ENCODE measurements at places on chromosomes 5 and 9.

- DNase-seq, result no peak
These were observed 49.4 kb downstream of the SLC22A5 start for GRCh38 chr5:132418881-132419280.

- DNase-seq, result peak; percentile 56
These were observed 304.6 kb downstream of the PDE4D start for GRCh38 chr5:59588922-59589321.

DNA sequence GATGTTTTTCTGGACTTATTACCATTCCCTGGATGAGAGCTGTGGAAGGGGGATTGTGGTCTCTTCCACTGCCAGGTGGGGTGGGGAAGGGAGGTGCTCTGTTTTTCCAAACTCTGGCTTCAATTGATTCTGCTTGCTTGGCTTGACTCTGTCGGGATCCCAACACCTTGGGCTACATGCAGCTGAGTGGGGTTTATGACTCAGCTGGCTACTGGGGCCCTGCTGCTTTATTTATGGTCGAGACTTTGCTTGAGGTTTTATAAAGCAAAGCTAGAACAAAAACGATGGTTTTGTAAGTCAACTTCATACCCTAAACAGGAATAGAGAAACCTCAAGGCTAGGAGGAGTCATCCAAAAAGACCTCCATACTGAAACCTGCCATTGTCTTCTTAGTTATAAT lies 76.3 kb downstream of the AOPEP start:
- peak; percentile 87 for DNase-seq

DNA sequence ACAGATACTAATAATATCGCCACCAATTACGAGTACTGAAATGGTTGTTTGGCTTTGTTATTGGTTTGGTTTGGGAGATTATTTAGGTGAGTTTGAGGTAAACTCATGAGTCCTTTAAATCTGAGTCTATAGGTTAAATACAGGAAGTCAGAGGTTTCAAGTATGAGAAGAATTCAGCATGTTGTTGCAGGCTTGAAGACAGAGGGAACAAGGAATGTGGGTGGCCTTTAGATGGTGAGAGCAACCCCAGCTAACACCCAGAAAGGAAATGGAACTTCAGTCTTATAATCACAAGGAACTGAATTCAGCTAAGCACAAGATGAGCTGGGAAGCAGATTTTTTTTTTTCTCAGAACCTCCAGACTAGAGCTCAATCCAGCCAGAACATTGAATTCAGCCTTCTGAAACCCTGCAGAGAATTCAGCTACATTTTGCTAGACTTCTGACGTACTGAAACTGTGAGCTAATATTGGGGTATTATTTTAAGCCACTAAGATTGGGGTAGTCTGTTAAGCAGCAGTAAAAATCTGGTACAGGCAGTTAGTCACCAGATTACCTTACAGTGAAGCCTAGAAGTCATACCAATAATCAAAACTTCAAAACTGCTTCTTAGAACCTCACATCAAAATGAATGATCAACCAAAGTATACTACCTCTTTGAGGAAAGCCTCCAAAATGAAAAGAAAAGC lies 216.0 kb upstream of the PUM3 start:
- peak; percentile 40 for DNase-seq

DNA sequence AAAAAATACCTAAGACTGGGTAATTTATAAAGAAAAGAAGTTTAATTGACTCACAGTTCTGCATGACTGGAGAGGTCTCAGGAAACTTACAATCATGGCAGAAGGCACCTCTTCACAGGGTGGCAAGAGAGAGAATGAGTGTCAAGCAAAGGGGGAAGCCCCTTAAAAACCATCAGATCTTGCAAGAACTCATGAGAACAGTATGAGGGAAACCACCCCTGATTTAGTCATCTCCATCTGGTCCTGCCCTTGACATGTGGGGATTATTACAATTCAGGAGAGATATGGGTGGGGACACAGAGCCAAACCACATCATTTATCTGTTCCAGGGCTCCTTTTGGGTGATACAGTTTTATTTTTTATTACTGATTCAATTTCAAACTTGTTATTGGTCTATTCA lies 23.2 kb upstream of the ADAMTS16 start:
- no peak for DNase-seq

DNA sequence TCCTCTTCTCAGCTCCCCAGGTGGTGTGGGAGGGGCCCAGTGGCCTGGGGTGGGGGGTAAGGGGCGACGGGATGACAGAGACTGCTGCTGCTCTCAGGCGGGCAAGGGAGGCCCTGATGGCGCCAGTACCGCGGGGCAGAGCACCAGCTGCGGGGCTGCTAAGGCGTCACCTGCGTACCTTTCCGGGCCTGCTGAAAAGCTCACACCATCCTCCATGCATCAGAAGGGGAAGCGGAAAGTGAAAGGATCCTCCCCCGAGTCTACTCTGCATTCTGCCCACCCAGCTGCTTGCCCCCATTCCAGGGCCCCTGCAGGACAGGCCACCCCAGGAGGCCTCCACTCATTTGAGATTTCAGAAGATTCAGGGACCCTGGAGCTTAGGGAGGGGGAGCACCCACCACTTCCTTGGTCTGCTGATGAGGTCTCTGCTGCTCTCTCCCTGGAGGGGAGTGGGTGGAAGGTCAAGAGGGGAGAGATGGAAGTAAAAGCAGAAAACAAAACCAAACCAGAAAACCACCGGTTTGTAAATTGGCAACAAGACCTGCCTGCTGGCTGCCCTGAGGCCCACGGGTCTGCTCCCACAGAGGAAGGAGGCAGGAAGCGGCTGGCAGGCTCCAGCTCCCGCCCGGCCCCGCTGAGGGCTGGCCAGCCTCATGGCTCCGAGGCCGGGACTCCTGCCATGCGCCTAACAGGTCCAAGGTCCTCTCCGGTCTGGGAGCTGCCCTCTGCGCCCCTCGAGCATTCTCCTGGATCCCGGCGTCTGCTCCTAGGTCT lies 33.6 kb downstream of the PRRT1B start:
- DNase-seq, result no peak

DNA sequence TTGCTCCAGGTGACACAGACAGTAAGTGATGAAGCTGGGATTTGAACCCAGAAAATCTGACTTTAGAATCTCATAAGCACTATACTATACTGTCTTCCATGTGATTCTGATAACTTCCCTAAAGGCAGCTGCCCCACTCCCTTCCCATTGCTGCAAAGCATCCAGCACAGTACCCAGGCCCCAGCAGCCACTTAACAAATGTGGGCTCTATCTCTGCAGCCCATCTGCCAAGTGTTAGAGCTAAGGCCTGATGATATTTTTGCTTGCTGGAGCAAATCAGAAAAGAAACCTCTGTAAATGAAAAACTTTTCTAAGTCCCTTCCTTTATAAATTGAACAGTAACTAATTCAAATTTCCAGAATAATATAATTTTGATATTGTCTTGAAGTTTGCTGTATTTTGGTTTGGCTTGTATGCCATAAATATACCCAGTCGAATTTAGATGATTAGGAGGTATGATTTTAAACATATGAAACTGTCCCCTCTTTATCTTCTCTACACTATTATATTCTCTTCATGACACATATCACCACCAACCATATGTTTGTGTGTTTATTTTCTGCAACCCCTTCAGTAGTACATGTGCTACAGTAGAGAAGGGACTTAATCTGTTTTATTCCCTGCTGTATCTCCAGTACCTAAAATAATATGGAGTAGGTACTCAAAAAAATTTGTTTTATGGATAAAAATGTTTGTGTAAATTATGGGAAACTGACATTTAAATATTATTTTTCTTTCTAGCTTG lies 63.8 kb downstream of the SMIM15 start:
- no peak for DNase-seq

DNA sequence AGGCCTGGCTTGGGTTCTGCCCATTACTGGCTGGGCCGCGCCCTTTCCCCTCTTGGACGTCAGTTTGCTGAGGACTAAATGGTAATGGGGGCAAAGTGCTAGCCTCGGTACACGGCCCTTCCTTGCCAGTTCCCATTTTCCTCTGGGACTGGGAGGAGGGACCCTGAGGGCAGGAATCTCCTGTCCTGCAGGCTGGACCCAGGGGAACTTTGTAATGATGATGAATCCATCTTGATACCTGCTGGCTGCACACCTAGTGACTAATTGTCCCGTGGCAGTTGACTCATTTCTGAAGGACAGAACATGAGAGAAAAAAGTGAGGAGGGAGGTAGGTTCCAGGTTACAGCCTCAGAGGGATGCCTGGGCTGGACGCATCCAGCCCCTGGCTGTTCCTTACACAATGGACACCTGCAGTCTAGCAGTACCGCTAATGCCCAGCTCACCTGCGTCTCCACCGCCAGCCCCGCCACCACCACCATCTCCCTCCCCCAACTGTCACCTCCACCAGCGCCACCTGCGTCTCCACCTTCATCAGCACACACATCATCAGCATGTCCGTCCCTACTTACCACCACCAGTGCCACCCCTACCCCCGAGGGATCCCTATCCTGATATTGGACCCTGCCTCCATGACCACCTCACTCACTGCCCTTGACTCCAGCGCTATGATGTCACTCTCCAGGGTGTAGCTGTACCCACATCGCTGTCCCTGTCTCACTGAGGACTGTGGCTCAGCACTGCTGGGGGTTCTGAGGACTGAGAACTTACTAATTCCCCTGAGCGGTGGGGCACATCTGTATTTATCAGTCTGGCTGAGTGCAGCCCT lies 4.3 kb downstream of the CDHR2 start:
- no peak for DNase-seq

- no peak for DNase-seq
These were observed 331.2 kb downstream of the NR2F1-AS1 start for GRCh38 chr5:93249651-93250289.

- peak; percentile 76 for DNase-seq
These were observed 433.1 kb downstream of the CHSY3 start for GRCh38 chr5:130337179-130337888.

GRCh38 chr5:52767766-52768480 lies 19.8 kb upstream of the ITGA1 start:
- no peak for DNase-seq

DNA sequence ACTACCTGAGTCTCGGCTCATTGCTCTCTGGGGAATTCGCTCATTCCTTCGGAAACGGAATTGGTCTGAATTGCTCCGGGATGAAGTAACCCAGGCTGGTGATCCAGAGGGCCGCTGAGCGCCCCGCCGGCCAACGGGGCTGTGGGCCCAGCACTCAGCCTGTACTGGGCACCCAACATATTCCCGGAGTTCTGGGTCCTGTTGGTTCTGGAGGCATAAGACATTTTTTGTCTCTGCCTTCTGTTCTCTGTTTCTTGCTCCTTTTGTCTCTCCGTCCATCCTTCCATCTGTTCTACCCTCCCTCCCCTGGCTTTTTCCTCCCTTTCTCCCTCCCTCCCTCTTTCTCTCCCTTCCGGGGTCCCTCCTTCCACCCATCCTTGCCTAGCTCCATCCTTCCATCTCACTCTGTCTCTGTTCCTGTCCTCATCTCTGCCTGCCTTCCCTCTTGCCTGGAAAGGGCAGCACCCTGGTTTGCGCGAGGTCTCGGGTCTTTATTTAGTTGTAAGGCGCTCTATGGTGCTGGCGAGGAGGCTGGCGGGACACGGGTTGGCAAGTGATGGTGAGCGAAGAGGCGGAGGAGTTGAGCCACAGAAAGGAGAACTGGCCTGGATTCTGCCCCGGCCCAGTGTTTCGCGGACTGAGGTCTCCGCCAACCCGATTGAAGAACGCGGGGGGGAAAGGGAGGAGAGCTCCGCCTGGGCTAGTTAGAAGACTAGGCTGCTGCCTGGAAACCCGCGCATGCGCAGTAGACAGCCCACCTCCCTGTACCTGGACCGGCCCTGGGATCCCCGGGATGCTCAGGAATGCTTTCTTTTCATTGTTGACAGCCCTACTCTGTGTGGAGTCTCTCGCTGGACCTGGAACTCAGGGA lies 1468.0 kb downstream of the FOXD4L5 start:
- DNase-seq, result peak; percentile 85

DNA sequence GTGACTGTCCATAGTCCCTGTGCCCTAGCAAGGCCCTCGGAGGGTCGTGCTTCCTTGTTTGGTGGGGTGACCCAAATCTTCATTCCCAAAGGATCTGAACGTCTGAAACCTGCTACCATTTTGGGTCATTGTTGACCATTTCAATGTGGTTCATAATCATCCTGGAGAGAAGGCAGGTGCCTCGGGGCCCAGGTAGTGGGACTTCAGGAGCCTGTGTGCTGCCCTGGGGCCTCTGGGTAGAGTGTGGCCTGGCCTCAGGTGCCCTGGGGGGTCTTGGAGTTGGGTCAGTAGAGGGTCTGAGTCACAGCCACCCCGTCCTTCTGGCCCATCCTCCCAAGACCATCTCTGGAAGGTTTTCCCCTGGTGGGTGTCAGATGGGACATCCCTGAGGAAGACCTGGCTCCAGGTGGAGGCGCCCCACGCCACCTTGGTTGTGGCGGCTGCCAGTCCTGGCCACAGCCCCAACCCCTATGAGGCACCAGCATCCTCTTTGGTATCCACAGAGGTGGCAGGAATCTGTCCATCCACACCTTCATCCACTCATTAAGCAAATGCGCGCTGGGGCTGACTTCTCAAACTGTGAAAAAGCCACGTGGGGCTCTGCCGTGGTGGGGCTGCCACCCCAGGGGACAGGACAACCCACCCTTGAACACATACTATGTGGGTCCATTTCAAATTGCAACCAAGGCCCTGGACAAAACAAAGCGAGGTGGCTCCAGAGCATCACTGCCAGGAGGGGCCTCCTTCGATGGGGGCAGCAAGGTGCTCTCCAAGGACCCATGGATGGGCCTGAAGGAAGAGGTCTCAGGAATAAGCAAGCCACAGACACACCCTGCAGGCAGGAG lies 41.6 kb upstream of the FCN1 start:
- DNase-seq, result no peak

DNA sequence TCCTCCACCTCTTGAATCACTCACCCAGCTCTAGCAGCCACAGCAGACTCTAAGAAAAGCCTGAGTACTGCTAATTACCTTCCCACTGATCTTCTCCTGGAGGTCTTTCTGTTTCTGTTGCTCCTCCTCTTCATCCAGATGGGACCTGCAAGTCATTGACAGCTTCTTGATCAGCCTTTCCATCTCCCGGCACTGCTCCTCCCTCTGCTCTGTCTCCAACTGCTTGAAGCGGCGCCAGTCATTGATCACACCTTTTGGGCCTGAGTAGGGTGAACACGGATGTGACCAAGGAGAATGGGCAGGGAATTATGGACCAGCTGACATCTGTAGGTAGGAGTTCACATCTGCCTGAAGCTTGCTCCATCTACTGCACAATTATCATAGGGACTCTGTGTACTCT lies 5.5 kb downstream of the PDCL start:
- DNase-seq, result no peak

DNA sequence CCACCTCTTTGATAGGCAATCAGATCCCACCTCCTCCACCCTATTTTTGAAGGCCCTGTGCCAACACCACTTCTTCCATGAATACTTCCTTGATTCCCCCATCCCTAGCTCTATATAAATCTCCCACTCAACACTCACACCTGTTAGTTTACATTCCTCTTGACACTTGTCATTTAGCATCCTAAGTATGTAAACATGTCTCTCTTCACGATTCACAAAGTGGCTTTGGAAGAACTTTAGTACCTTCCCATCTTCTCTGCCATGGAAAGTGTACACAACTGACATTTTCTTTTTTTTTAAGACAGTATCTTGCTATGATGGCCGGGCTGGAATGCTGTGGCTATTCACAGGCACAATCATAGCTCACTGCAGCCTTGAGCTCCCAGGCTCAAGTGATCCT lies 1.5 kb upstream of the FXN start:
- no peak for DNase-seq
